ENCODE measurements at places on chromosomes 7 and 10.

- no peak for DNase-seq
Observed at GRCh38 chr7:67344481-67345193, 348.0 kb downstream of the TYW1 start.

DNA sequence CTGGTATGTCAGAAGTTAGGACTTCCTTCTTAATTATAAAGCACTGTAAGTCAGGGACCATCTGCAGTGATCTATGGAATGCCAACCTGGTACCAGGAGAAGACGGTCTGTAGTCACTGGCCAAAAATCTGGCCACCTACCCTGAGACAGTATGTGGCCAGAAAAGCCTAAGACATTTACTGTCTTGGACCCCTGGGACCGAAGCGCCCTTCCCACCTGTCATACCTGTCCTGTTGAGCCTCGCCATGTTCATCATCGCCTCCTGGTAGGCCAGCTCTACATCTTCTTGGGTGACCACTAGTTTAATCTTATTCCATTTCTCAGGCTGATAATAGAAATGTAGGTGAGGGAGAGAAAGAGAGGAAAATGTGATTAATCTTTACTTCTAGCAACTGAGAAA, 20.0 kb downstream of the SEPHS1 start:
- no peak for DNase-seq

GRCh38 chr7:146405737-146406136, 289.1 kb downstream of the CNTNAP2 start:
- no peak for DNase-seq

DNA sequence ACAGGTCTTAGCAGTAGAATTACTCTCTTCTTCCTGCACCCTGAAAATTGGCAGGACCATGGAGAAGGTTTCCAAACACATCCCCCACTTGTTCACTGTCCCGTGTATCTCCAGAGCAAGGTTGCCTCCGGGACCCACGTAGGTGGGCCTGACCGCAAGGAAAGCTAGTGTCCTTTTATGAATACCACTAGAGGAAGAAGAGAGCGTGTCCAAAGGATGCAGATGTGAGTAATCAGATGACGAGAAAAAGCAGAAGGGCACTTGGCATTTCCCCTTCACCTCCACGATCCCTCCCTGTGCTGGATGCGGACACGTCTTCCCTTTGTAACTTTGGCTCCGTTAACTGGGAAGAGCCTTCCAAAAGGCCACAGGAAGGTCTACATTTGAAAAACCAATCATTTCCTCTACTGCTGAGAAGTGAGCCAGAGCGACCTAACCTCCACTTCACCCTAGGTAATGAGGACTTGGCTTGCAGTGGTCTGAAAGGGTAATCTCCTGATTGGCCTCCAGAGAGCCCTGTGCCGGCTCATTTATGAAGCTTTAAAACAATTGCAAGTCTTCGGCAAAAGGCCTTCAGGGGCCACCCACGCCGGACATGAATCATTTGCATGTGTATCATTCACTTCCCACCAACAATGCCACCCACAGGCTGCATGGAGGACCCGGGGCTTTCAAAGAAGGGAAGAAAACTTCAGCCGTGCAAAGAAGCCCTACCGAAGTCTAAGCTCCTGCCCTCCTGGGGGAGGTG, 55.4 kb downstream of the LYZL1 start:
- no peak for DNase-seq

- no peak for DNase-seq
Observed at GRCh38 chr7:16669581-16669980, 23.6 kb downstream of the BZW2 start.

All from effector CD8-positive, alpha-beta T cell (primary cell).